ENCODE measurements at places on chromosomes 16 and 17.

DNA sequence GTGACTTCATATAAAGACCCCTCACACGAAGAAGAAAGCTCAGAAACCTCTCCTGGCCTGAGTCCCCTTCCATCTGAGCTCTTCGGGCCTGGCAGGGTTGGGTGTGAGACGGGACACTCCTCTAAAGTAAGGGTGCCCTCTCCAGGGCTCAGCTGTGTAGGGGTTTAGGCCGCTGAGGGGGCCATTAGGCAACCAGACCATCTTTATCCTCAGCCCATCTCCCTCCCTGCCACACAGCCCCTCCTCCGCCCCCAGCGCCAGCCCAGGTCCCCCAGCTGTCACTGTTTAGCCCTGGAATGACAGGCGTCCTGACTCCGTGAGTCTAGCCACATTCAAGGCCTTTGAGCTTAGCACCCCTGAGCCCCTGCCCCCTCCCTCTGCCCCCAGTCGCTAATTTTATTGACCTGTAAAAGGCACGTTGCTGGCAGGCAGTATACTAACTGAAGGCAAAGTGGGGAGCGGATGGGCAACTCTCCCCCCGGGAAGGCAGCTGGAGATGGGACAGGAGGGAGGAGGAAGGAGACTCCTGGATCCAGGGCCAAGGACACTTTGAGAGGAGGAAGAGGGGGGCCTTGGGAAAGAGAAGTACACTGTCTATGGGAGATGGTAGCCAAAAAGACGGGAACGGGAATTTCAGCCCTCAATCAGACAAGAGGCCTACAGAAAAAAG lies 592 bp upstream of the ZNF385C start:
- DNase-seq = peak; percentile 89

DNA sequence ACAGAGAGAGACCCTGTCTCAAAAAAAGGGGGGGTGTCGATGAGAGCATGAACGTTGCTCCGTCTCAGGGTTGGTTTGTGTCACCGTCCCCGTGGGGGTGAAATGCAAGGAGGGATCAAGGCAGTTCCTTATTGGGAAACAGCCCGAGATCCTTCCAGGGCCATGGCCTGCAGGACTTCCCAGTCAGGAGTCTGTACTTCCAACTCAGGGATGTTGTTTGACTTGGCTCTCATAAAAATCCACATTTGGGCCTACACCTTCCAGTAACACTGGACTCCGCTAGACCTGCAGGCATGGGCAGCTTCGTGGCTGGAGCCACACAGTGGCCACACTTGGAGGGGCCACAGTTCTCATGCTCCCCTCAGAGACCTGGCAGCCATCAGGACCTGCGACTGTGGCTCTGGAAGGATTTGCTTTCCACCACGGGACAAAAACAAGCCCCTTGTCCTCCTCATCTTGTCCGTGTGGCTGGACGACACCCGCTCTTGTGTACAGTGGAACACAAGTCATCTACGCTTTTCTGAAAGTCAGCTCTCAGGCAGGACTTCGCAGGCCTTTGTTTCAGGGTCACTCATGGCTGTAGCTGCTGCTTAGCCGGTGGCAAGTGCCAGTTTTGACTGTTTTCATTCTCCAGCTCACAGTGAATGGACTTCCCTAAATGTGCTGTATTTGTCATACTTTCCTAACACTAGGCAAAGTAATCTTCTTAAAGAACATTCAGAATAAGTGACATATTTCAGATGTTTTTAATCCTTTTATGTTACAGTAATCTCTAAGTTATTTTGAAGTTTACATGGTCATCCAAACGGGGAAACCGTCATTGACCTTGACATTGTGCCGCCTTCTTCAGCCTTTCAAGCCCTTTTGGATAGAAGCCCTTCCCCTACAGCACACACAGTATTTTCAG lies 24.2 kb upstream of the IL17C start:
- no peak for DNase-seq

- DNase-seq = no peak
Observed at GRCh38 chr17:40436636-40437035, 6.6 kb upstream of the IGFBP4 start.

GRCh38 chr16:49556606-49557446 lies 183.2 kb downstream of the C16orf78 start:
- DNase-seq = peak; percentile 90

- no peak for DNase-seq
Observed at GRCh38 chr16:11264155-11264832, 4.8 kb downstream of the TNP2 start.

- DNase-seq = no peak
Observed at GRCh38 chr16:66269617-66270332, 96.7 kb upstream of the CDH5 start.

GRCh38 chr17:11251561-11252107 lies 10.6 kb downstream of the SHISA6 start:
- DNase-seq = no peak

DNA sequence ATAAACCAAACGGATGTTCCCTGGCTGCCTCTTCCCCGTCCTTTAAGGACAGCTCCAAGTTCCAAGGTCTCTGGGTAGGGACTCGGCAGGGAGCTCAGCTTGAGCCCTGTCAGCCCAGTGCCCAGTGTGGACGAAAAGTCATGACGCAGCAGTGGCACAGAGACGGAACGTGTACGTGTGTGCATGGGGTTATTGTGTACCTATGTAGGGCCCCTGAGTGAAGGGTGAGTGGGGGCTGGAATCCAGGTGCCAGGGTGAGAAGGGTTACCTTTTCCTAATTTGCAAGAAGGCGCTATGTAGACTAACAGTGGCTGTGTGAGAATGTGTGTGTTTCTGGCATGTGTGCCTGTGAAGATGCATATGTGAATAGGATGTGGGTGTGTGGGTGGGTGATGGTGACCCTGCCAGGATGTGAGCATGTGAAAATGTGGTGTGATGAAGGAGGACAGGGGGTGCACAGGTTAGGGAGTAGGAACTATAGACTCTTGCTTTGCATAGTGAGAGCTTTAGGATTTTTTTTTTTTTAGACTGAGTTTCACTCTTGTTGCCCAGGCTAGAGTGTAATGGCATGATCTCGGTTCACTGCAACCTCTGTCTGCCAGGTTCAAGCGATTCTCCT lies 6.0 kb downstream of the SCN4A start:
- DNase-seq = no peak

GRCh38 chr17:8909586-8910270 lies 42.3 kb upstream of the PIK3R6 start:
- no peak for DNase-seq

DNA sequence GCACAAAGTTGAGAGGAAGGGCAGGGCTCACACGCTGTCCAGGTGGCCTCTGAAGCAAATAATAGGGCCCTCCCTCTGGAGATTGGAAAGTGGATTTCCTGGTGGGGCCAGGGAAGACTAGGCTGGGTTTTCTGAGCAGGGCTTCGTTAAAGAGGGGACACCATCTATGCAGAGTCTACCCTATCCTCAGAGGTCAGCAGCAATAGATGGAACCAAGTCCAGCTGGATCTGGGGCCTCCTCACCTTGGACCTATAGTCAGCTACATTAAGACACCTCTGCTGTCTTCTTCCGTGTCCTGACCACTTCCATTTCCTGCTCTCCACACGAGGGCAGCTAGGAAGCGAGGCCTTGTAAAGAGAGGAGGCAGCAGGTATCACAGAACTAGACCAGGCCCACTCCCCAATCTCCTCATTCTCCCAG lies 14.7 kb upstream of the ST6GALNAC1 start:
- no peak for DNase-seq

DNA sequence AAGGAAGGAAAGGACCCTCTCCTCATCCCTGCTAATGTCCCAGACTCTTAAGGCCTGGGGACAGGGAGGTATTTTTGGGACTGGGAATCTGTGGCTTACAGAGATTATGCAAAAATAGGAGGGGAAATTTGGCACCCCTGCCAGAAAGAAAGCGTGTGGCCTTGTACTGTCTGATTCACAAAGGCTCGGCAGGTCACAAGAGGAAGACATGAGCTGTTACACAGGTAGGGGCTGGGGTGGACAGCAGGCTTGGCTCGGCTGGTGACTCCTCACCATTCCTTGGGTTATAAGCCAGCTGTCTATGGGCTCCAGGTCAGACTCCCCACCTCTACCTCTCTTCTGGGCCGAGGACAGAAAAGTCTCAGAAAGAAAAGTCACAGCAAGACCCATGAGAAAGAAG lies 20.7 kb upstream of the SREBF1 start:
- no peak for DNase-seq

DNA sequence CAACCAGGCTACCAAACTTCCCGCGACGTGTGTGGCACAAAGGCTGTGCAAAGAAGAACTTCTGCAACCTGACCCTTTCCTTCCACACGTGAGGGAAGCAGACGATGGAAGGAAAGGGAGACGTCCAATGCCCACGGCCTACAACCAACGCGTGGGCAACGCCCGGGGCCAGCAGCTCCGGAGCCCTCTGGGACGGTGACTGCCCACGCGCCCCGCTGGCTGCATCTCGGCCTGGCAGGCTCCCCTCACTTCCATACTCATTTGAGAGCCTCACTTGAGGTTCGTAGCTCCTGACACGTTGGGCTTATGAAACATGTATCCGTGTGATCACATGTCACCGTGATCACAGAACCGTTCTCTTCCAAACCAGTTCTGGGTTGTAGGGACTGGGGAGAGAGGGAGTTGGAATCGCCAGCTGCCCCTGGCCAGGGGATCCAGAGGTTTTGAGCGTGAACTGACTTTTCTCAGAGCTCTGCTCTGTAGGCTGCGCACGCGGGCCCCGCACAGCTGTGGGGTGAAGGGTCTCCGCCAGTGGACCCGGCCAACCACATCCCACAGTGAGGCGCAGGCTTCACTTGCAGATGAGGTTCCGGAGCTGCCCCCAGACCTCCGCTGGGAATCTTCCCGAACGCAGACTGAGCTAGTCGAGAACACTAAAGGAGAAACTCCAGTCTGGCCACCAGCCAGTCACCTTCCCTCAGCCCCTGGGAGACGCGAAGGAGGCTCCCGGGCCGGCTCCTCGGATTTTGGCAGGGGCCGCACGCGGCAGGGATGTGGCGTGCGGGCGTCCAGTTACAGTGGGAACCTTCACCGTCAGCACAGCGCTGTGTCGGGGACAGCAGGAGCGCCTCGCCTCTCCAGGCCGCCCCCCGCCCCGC lies 1.0 kb downstream of the LMF1 start:
- no peak for DNase-seq

GRCh38 chr16:19698480-19699465 lies 19.3 kb downstream of the KNOP1 start:
- DNase-seq = no peak

DNA sequence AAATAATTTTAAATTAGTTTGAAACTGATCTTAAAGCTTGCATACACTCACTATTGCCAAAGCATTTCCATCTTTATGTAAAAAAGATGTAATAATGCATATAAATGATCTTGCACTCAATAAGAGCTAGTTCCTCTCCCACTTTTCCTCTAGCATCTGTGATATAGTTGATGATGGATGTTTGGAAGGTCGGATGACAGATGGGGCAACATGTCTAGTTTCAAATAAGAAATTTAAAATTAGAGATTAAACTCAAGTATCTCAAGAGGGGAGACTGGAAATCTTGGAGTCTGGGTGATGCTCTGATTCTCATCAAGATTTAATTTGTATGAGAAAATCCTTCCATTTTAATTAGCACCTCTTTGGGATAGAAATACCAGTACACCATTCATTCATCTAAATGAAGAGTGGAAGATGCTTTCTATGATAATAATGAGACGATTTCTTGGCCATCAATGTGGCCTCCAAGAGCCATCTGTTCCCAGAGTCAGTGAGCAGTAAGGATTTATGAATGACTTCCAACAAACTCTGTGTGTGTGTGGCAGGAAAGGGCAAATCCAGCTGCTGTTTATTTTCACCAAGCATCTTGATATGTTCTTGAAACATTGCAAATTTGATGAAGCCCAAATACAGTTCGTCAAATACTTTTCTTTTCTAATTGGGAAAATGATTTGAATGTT lies 616.3 kb upstream of the CDH8 start:
- DNase-seq = peak; percentile 80

DNA sequence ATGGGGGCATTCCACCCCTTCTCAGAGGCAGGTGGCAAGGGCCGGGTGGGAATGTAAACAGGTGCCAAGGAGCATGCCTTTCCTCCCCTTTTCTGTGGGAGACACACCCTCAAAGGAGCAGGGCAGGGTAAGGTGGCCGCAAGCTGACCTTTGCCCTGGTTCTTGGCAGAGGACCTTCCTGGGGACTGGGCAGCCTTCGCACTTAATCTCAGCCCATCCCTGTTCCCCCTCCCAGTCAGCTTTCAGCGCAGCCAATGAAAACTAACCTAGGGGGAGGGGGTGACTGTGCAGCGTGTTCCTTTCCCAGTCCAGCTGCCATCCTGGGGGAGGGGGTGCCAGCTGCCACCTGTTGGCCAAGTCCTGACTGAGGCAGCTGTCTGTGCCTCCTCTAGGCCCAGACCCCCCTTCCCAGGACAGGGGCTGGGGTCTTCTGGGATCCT lies 2.8 kb downstream of the TRAF4 start:
- peak; percentile 95 for DNase-seq

DNA sequence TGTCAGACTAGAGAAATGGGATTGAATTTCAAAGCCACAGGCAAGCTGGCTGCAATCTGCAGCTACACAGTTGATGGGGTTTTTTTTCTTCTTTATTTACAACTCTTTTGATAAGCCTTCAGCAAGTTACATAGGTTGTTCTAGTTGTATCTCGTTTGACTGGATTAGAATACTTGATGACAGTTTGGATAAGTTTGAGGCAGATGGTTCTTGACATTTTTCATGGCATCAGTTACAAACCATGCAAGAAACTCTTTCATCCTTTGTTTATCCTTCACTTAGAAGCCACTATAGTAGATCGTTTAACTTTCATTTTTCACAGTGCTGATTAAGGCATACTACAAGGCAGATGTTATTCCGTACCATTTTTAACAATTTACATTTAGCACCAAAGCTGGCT lies 238.9 kb downstream of the TOX3 start:
- DNase-seq = peak; percentile 96

- DNase-seq = no peak
Observed at GRCh38 chr16:73404001-73404400, 356.1 kb upstream of the ZFHX3 start.

DNA sequence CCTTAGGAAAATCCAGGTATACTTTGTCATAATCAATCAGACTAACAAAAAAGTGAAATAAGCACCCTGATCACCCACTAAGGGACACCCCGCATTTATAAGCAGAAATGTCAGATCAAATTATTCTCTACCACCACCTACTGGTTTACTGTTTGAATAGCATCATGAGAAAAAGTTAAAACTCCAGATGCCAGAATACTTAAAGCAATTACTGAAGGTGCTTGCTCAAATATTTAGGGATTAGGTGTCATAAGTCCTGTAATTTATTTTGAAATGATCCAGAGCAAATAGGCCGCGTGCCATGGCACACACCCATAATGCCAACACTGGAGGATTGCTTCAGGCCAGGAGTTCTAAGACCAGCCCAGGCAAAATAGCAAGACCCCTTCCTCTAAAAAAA lies 2.3 kb downstream of the TOP2A start:
- DNase-seq = peak; percentile 67

GRCh38 chr17:63946440-63947363 lies 14.6 kb upstream of the CD79B start:
- no peak for DNase-seq
